ENCODE measurements at places on chromosomes 13 and 19. TPM values are rescaled to one million over a fixed set of nuclear protein-coding genes. Genes with fewer than 3 reads are reported as not detected.

GRCh38 chr13:93963266-93964145 is 516.0 kb downstream of the DCT start:
- no peaks in the 10 kb centered on the region for H3K27me3 ChIP-seq
- H3K4me3 ChIP-seq, result no peak overlapping the region
- H3K4me1 ChIP-seq, result no peaks in the 10 kb centered on the region
- no peak overlapping the region for H3K27ac ChIP-seq

- no peak overlapping the region for H3K4me3 ChIP-seq
- H3K27ac ChIP-seq, result peak overlapping the region; percentile 4
- H3K4me1 ChIP-seq, result no peaks in the 10 kb centered on the region
- no peaks in the 10 kb centered on the region for H3K36me3 ChIP-seq
These were observed 17.4 kb upstream of the POMP start for GRCh38 chr13:28641600-28641926.

The ZNF93 gene
- polyA plus RNA-seq, result 3.1 TPM

The CYP4F8 gene
- polyA plus RNA-seq, result not detected
